ENCODE measurements at places on chromosomes 6 and 20. TPM values are rescaled to one million over a fixed set of nuclear protein-coding genes. Genes with fewer than 3 reads are reported as not detected.

DNA sequence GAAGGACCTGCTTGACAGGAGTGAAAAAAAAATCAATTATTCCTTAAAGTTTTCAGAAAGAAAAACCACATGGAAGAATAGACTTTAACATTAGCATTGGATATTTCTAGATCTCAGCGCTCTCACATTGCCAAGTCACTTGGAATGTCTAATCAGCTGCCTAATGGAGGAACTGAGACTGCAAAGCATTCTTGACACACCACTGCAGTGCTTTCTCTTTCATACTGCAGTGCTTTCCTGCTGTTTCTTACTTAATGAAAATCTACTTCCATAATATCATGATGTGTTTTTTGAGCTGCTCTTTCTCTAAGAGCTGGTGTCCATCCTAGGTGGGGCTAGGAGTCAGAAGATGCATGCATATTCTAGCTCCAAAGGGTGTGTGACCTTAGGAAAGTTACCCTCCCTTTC is 20.4 kb upstream of the MCM3 start:
- DNase-seq = no peak

DNA sequence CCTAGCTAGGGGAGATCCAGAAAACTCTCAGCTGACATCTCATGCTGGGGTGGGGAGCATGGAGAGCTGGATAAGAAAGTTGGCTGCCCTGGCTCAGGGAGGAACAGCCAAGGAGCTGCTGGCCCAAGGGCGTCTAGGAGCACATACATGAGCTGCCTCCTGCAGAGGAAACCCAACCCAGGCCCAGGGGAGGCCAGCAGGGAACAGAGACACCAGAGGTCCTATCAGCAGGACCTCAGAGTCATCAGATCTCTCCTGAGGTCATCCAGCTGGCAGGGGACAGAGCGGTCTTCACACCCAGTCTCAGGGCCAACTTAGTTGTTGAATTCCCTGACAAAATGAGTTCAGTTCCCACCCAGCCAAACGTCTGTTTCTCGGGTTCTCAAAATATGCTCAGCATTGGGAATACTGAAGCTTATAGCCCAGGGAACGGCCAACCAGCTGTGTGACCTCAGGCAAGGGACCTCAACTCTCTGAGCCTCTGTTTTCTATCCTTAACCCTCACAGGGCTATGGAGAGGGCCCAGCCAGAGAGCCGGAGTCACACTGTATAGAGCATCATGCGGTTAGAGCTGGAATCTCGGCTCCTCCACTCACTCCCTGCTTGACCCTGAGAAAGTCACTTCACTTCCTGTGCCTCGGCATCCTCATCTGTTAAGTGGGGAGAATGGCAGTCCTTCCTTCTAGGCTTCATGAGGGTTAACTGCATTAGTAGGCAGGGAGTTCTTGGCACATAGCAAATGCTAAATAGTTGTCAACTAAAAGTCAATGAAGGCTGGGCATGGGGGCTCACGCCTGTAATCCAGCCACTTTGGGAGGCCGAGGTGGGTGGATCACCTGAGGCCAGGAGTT is 13.8 kb downstream of the ADA start:
- no peak for DNase-seq

DNA sequence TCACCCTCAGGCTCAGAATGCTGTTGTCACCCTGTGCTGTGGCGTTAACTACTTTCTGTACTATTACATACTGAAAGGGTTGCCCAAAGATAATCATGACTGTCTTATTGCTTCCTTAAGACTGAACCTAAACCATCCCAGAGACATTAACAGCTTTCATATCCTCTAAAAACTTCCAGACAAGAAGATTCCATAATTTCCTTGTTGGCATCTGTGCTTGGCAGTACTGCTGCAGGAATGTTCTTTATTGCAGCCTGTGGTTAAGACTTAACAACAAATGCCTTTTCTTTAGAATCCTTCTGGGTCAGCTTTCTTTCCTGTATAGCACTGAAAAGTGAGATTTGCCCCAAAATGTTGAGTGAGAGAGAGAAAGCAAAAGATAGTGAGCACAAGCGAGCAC is 109.7 kb downstream of the GJA10 start:
- DNase-seq = no peak

DNA sequence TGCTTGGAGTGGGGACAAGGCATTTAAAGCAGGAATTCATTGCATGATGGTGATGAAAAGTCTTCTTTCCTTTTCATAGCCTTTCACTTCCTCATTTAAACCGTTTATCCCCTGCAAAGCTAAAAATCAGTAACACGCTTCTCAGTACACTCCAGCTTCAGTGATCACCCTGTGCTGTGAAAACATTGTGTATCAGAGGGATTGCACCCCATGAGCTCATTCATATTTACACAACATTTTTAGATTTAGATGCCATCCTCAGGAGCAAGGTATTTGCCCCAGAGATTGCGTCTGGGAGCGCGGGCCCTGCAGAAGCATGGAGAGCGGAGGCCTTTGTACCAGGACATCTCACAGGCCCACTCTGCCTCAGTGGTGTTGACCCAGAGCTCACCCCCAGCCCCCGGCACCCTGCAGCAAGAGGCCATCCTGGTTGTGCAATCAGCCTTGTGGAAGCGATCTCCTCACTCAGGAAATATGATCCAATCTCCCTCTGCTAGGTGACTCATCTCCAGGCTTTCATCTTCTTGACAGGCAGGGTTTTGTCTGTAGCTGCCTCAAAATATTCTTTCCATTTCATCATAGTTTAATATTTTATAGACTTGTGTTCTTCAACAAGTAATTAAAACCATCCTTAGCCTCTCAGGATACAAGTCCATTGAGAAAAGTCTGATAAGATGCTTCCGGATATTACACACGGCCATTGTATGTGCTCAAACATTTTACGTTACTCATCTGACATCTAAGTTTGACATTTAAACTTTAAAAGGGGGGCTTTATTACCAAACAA is 38.9 kb upstream of the THBS2 start:
- DNase-seq = peak; percentile 91

DNA sequence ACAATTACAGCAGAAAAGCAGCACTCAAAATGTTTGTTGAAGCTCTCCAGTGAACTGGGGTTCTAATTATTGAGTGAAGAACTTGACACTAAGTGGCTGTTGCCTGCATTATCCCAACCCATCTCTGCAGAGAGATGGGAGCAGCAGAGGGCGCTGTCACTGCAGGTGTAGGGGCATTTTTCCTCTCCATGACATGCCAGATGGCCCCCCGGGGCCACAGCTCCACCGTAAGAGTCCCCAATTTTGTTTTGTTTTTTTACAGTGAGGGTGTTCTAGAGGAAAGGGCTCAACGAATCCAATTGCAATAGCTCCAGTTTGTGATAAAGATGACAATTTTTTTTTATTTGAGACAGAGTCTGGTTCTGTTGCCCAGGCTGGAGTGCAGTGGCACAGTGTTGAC is 1.9 kb upstream of the FUCA2 start:
- no peak for DNase-seq

- no peak for DNase-seq
Observed at GRCh38 chr6:149150801-149151398, 166.6 kb upstream of the TAB2 start.

GRCh38 chr6:136654086-136654485 is 103.9 kb upstream of the MAP7 start:
- DNase-seq = no peak

- peak; percentile 53 for DNase-seq
Observed at GRCh38 chr6:168060521-168060931, 18.5 kb downstream of the FRMD1 start.

GRCh38 chr6:2940010-2940850 is 31.1 kb downstream of the SERPINB6 start:
- DNase-seq = no peak

DNA sequence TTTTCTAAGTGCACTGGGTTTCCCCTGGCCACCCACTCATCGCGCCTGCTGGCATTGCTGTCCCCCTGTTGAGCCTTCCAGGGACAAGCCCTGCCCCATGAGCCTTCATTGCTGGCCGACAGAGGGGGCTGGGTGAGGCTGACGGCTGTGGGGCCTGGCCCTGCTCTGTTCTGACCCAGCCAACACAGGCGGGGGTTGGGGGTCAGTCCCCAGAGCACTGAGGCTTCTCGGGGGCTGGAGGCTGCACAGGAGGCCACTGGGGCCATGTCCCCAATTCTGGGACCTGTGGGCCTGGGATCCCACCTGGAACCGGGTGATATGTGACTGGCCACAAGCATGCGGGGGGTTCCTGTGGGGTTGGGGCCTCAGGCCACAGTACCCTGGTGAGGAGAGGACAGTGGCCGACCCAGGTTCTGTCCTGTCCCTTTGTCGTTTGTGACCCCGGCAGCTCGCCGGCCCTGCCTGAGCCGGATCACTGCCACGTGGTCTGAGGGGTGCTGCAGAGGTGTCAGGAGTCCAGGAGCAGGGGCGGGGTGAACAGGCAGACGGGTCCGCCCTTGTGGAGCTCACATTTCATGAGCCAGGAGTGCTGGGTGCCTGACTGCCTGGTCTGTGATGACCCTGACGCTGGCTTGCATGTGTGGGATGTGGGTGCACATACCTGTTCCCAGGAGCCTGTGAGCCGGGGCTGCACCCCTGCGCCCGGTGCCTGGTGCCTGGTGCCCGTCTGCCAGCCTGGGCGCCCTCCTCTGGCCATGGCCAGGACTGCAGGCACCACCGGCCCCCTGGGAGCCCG is 2.1 kb upstream of the COL20A1 start:
- peak; percentile 31 for DNase-seq

GRCh38 chr6:107819217-107819616 is 4.9 kb downstream of the SCML4 start:
- DNase-seq = no peak

GRCh38 chr6:52305411-52305810 is 20.9 kb upstream of the MCM3 start:
- DNase-seq = no peak

GRCh38 chr6:134680021-134680420 is 269.9 kb downstream of the ALDH8A1 start:
- DNase-seq = no peak

DNA sequence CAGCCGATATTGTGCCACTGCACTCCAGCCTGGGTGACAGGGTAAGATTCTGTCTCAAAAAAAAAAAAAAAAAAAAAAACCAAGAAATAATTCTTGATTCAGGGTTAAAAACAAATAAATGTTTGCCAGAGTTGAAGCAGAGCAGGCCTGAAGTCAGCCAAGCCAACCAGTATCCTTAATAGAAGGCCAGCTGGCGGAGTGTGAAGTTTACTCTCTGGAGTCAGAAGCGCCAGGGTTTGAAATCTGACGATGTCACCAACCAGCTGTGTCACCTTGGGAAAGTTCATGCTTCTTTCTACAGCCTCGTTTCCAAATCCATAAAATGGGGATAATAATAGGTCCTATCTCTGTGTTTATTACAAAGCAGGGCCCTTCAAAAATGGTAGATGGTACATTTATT is 73.0 kb upstream of the ENPP5 start:
- no peak for DNase-seq

DNA sequence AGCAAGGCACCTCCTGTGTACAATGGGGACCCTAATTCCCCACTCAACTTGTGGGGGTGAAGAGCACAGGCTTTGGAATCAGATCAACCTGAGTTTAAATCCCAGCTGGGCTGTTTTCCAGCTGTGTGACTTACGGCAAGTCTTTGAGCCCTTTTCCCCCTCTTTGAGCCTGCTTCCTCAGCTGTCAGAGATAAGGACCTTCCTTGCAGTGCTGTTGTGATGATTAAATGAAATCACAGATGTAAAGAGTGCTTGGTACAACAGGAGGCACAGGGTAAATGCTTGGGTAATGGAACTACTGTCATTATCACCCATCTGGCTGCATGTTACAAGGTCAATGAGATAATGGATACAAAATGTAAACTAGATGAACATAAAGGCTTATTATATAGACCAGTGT is 3.2 kb downstream of the SNX21 start:
- no peak for DNase-seq

- no peak for DNase-seq
Observed at GRCh38 chr6:98576791-98577190, 257.6 kb upstream of the POU3F2 start.

GRCh38 chr20:62825986-62826645 is 9.3 kb downstream of the COL9A3 start:
- DNase-seq = no peak

- DNase-seq = no peak
Observed at GRCh38 chr6:29975561-29975907, 33.2 kb downstream of the HLA-A start.

DNA sequence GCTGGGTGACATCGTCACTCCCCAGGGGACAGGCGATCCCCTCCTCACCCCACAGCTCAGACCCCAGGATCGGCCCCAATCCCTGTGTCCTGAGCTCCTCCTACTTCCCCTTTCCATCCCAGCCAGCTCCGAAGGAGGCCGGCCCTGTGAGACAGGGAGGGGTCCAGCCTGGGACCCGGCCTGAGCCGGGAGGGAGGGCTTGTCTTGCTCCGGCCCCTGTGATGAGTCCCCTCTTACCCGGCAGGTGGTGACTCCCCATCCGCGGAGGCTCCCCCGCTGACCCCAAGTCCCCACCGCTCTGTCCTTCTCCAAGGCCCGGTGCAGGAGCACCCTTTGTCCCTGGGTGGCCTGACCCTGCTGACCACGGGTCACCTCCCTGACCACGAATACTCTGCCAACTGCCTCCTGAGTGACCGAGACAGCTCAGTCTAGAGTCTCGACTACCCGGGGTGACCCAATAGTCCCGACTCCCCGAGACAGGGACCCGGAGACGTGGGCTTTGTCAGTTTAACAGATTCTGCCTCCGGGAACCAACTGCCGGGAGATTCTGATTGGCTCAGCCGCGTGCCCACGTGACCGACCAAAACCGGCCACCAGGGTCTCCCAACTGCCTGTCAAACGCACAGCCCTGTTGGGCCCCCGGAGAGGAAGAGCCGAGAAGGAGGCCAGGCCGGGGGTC is 187.4 kb upstream of the PROKR2 start:
- DNase-seq = no peak

GRCh38 chr20:31720486-31721407 is 1.9 kb downstream of the BCL2L1 start:
- no peak for DNase-seq

DNA sequence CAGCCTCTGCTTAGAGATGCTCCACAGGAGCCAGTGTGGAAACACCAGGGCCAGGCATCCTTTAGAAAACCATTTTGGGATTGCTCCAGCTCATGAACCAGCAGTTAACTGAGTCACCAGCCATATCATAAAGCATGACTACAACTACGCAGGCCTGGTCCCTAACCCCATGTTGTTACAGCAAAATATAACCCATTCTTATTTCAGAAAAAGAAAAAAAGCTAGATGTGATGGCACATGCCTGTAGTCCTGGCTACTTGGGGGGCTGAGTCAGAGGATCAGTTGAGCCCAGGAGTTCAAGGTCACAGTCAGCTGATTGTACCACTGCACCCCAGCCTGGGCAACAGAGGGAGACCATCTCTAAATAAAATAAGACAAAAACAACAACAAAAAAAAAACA is 36.8 kb downstream of the C6orf15 start:
- DNase-seq = peak; percentile 73

OLIG3 gene
- not detected for total RNA-seq

OR2J1 gene
- not detected for total RNA-seq

KCNK16 gene
- total RNA-seq = not detected

KIF25 gene
- not detected for total RNA-seq

TRAM2 gene
- total RNA-seq = 58.5 TPM
